Hematopoietic multipotent progenitor cell treated with erythropoietin and hydrocortisone succinate and interleukin-3 and kit ligand, for 4 days (in vitro differentiated cells): ENCODE measurements at places on chromosomes 6 and 20.
A peak's percentile ranks its signal among the peaks of the same experiment; 100 is the strongest.

GRCh38 chr20:24149881-24150307, 161.3 kb upstream of the GGTLC1 start:
- peak; percentile 34 for DNase-seq

GRCh38 chr6:27888566-27888965, 23.6 kb downstream of the OR2B2 start:
- no peak for DNase-seq

DNA sequence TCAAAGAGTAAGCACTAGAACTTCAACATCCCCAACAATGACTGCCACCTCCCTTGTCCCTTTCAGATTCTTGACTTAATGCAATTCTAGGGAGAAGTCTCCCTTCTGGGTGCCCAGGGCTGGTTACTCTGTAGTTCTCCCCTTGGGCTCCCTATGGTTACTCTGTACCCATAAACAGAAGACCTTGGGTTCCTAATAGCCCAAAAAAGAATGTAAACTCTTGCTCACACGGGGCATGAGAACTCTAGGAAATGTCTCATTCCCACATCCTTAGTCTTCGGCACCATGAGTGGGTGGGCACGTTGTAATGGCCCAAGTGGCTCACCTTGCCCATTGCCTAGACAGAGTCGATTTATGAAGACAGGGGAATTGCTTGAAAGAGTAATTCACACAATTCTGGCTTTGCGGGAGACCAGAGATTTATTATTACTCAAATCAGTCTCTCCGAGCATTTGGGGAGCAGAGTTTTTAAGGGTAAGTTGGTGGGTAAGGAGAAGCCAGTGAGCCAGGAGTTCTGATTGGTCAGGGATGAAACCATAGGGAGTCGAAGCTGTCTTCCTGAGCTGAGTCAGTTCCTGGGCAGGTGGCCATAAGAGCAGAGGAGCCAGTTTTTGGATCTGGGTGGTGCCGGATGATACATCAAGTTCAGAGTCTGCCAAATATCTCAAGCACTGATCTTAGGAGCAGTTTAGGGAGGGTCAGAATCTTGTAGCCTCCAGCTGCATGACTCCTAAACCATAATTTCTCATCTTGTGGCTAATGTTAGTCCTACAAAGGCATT, 61.2 kb upstream of the SIRPG start:
- no peak for DNase-seq

DNA sequence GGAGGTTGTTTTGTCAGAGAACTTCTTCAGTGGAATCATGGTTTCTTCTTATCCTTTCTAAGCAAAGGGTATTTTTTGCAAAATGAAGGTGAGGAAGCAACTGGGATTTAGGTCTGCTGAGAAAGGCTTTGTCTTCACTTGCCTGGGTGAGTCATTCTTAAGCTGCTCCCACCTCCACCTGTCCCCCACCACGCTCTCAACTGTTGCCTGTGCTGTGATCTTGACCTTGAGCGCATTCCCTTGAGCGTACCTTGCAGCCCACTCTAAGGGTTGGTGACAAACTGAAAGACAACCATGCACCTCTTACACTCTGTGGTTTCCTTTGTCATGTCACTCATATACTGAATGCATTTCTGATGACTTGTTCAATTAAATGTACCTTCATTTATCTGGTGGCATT, 641.1 kb downstream of the RNF144B start:
- no peak for DNase-seq

- peak; percentile 50 for DNase-seq
Observed at GRCh38 chr6:50815436-50816114, 3.1 kb upstream of the TFAP2B start.

DNA sequence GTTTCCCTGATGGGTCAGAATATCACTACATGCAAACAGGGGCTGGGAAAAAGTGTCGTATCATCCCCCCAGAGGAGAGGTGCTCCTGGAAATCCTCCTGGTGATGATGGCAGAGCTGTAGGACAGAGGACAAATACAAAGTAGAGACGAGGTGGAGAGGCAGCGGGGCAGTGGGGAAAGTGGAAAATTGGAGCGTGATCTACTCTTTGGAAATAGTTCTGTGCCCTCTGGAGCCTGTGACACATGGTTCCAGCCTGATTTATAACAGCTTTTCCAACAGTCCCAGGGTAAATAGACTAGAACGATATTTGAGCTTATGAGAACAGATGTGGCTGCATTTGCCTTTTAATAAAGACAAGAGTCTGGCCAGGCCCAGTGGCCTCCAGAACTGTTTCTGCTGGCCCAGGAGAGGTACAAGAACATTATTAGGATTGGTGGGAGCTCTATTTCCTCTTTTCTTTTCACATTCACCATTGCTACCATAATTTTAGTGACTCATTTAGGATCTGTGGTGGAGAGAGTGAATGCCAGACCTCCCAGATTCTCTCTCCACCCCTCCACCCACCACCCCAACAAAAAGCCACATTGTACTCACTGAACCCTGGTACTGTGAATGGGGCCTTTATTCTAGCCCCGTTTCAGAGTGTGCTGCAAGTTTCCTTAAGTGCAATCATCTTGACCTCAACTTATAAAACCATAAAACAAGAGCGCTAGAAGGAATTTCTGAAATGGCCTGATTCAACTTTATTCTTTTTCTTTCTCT, 78.3 kb downstream of the BTBD3 start:
- no peak for DNase-seq

DNA sequence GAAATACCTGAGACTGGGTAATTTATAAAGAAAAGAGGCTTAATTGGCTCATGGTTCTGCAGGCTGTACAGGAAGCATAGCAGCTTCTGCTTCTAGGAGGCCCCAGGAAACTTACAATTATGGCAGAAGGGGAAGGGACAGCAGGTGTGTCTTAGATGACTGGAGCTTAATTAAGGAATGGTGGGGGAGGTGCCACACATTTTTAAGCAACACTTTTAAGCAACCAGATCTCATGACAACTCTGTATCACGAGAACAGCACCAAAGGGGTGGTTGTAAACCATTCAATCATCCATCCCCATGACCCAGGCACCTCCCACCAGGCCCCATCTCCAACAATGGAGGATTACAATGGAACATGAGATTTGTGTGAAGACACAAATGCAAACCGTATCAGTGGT, 26.9 kb downstream of the FIG4 start:
- DNase-seq, result no peak

GRCh38 chr6:54085541-54085940, 25.7 kb upstream of the MLIP start:
- no peak for DNase-seq

DNA sequence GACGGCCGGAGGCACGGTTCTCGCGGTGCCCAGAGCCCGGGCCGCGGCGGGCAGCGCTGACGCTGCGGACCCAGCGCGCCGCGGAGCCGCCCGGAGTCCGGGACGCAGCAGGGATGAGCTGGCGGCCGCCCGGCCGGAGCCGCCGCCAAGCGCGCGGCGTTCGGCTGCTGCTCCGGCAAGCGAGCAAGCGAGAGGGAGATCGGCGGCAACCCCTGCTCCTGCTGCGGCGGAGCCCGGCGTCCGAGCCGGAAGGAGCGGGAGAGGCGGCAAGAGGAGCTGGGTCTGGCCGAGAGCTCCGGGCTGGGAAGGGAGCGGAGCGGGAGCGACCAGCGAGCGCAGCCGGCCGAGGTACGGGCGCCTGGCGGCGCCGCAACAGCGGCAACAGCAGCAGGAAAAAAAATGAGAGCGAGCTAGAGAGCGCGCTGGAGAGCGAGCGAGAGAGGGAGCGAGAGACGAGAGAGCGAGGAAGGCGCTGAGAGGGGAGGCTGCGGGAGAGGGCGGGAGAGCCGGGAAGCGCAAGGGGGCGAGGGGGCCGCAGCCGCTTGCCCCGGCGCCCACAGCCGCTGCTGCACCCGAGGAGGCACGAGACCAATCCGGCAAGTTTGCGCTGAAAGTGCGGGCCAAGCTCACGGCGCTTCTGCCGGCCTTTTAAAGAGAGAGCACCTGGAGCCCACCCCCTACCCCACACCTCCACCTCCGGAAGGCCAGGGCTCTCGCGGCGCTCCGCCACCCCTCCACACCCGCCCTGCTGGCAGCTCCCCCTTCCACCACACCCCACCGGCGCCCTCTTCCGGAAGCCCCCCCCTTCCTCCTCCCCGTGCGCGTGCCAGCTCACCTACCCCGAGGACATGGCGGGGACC, 496 bp downstream of the GRM4 start:
- peak; percentile 35 for DNase-seq

GRCh38 chr6:3793545-3793944, 42.0 kb upstream of the PXDC1 start:
- no peak for DNase-seq
